ENCODE measurements at places on chromosomes 7 and 10. TPM values are rescaled to one million over a fixed set of nuclear protein-coding genes. Genes with fewer than 3 reads are reported as not detected.

DNA sequence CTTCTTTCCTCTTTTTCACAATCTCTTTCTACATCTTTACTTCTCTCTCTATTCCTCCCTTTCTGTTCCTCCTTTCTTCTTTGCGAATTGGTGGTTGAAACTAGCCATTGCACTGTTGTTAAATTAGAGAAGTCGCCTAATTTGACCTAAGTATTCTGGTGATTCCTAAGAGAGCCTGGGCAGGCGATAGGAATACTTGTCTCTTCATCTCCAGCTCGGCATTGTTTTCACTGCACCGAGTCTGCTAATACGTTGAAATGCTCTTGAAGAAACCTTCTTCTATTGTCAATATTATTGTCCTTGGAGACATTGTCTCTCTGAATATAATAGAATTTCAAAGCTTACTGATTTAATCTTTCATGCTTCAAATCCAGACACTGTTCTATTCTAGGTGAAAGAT lies 31.7 kb downstream of the KCND2 start:
- DNase-seq: no peak

The NXPH1 gene
- total RNA-seq: not detected

- DNase-seq: no peak
Observed at GRCh38 chr10:74328388-74328787, 177.4 kb downstream of the ADK start.

DNA sequence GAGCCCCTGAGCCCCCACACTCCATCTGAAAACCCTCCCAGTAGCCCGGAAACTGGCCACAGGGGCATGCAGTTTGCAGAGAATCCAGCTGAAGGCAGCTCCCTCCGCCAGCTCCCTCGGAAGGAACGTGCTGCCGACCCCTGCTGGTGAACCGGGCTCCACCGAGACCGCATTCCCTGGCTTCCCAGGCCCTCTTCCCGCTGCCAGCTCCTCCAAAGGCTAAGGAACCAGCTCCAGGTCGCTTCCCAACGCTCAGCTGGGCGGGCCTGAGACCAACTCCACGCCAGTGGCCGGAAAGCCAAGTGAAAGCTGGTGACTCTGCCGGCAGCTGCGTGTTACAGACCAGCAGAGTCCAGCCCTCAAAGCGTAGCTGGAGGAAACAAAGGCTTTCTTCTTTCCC lies 35.8 kb downstream of the GPER1 start:
- DNase-seq: peak; percentile 67

GRCh38 chr7:41206267-41206666 lies 496.6 kb downstream of the INHBA start:
- no peak for DNase-seq

The PTPRE gene
- total RNA-seq: 19.0 TPM

The PALS2 gene
- 28.2 TPM for total RNA-seq

The DYNC1I1 gene
- total RNA-seq: 5.5 TPM

- DNase-seq: no peak
Observed at GRCh38 chr7:34177476-34177875, 272.1 kb downstream of the BMPER start.

DNA sequence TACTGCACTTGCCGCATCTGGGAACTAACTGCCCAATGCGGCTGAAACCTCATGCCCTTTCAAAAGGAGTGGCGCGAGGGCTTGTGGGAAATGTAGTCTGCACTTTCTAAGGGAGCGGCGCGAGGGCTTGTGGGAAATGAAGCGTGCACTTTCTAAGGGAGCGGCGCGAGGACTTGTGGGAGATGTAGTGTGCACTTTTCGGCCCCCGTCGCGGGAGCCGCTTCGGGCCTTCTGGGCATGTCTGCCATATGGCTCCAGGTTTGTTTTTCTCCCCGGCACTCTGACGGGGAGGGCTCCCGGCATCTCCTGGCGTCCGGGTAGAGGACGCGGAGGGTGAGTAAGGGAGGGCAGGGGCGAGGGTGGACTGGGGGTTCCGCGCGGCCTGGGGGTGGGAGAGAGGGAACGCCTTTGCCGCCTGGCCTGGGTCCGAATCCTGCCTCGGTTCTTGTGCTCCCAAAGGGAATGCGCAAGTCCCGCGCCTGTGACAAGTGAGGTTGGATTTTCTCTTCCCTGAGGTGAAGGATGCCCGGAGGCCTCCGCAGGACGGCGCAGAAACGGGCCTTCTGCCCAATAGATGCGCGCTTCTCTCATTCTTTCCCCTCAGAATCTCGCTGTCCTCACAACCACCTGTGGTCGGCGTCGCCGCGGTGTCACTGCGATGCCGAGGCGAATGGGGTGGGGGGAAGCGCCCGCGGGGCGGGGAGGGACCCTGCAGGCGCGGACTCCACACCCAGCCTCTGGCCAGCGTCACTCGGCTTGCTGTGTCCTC lies at the start of gene ZNF37A:
ZNF37A (plus strand) TSS at position 180 of the 769 bp plus-strand sequence. CDS start 2,281 bp downstream, outside the sequence.
- DNase-seq: peak; percentile 97

GRCh38 chr7:17580141-17580540 lies 281.7 kb downstream of the AHR start:
- DNase-seq: no peak

GRCh38 chr10:53003094-53003493 lies 230.5 kb upstream of the MBL2 start:
- DNase-seq: no peak

DNA sequence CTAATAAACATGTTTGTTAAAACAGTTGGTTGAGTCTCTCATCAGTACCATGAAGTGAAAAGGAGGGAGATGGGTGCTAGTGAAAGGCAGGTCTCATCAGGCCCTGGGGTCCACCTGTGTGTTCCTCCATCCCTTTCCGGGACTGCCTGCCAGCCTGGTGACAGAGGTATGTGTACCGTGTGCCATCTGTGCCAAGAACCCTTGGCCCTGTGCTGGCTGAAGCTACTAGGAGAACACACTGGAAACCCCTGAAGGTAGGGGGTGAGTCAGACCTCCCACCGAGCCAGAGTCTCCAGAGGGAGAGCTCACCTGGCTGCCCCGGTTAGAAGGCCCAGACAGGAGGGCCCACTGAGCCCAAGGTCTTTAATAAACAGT lies 2.3 kb downstream of the DDIT4 start:
- no peak for DNase-seq

The ASZ1 gene
- not detected for total RNA-seq

GRCh38 chr7:81721437-81721836 lies 48.4 kb downstream of the HGF start:
- DNase-seq: no peak

DNA sequence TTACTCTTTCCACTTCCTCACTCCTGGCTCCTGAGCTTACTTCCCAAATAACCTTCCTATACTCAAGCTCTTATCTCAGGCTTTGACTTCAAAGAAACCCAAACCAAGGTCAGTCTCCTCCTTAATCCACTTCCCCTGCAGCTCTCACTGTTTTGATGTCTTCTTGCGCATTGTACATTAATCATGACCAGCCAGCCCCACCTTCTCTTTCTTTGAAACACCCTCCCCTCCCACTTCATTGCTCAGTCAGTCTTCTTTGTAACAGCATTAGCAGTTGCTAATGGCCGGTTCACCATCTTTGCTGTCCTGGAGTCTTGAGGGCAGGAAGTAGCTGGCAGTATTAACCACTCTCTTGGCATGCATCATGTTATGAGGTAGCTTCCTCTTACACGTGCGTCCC lies 57.9 kb upstream of the CHCHD3 start:
- DNase-seq: no peak

GRCh38 chr7:116439005-116439404 lies 60.5 kb upstream of the CAV2 start:
- no peak for DNase-seq

DNA sequence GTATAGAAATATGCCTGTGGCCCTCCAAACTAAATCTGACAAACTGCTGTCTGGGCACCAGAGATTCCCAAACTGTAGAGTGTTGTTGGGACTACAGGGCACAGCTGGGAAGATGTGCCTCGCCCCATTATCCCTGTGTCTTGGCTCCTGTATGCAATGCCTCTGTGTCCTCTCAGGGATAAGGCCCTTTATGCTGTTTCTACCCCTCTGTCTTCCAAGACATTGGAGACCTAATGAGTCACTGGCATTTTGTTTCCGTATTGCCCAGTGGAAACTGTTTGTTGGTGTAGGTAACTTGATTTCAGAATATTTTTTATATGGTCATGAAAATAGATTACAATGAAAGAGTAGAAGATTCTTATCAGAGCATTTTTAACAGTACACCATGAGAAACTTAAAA lies 183.2 kb downstream of the GLI3 start:
- DNase-seq: no peak

The CTAGE8 gene
- total RNA-seq: 1.8 TPM

DNA sequence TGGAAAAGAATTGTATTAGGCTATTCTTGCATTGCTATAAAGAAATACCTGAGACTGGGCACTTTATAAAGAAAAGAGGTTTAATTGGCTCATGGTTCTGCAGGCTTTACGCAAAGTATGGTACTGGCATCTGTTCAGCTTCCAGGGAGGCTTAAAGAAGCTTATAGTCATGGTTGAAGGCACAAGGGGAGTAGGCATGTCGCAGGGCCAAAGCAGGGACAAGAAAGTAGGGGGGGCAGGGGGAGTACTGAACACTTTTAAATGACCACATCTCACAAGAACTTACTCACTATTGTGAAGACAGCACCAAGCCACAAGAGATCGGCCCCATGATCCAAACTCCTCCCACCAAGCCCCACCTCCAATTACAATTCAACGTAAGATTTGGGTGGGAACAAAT lies 152.5 kb upstream of the PHF14 start:
- no peak for DNase-seq

The SMC3 gene
- total RNA-seq: 41.4 TPM

DNA sequence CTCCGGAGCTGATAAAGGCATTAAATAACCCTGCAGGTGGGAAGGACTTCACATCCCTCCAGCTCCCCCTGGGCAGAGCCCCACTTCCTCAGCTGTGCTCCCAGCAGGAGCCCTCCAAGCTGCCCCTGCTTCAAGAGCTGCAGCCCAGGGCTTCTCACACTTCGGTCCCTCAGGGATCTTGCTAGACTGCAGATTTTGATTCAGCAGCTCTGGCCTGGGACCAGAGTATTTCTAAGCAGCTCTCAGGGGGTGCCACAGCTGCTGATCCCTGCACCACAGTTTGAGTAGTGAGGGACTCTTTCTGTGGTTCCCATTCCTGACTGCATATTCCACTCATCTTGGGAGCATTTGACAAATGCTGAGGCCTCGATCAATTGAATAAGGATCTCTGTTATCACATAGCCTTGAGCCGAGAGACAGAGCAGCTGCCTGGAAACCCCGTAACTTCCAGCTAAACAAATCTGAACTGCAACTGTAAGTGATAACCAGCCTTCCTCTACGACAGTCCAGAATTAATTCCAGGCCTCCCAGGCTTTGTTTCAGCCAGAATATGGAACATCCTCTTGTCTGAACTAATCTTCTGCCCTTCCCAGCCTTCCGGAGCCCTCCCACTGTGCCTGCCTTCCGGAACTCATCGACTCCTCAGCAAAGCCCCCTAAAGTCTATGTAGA lies 161.4 kb downstream of the CCDC3 start:
- DNase-seq: no peak

DNA sequence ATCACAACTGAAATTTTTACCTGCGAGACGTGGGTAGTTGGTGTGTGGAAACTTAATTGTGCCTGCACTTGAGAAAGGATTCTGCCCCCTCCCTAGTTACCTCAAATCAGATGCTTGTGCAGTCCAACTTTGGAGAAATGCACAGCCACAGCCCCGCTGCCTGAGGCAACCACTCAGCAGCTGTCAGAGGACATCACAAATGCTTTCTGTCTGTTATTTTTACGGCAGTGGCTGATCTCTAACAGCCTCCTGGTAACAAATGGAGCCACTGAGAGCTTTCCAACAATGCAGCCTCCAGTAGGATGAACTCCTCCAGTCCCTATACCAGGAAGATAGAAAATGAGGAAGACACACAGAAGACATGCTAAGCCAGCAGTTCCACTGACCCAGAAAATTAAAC lies 712.2 kb upstream of the GHITM start:
- DNase-seq: no peak

- DNase-seq: no peak
Observed at GRCh38 chr10:662223-662605, 27.3 kb downstream of the DIP2C start.

DNA sequence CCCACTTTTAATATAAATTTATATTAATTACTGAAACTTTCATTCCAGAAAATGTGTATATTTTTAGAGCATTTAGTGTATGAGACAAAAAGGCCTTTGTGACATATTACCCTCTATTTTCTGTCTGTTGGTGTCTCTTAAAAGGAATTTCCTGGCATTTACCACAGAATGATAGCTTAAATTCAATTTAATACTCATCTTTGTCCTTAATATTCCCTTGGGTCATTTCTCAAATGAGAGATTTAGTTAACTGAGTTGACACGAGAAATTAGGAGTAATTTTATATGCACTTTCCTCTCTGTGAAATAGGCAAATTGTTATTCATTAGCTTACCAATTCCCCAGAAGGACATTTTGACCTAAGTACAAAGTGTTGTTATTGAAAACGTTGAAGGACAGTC lies 101.7 kb upstream of the CTTNBP2 start:
- DNase-seq: no peak

The STK31 gene
- 1.2 TPM for total RNA-seq

DNA sequence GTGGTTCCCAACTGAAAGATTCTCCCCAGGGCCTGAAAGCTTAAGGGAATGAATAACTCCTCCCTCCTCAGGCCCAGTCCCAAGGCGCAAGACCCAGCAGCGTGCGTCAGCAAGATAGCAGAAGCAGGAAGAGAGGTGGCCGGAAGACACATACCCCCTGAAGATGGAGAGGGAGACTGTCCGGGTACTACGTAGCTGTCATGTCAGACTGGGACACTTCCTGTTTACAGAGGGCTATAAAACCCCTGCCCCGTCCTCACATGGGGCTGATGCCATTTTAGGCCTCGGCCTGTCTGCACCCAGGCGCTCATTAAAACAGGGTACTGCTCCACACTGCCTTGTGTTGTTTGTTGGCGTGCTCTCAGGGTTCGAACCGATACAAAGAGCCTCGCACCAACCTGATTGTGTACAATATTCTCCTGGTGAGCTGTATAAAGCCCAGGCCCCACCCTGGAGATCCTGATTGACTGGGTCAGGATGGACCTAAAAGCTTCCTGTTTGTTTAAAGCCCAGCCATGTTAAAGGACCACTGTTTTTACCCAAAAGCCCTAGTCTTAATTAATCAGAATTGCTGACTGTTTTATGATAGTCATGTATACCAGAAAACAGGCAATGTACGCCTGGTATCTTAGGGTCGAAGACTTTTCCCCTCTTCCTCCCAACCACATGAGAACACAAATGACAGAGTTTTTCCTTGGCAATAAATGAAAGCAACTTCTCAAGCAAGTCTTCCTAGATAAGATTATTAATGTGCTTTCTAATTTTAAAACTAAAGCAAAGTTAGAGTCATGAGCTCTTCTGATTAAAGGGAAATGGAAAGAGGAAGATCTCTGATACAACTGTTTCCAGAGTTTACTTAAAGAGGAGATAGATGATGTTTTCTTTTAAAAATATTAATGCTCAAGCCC lies 251.5 kb downstream of the DOCK4 start:
- DNase-seq: no peak

Measured in tibial nerve (tissue), 4 donors.